ENCODE measurements at places on chromosomes 5 and 9. TPM values are rescaled to one million over a fixed set of nuclear protein-coding genes. Genes with fewer than 3 reads are reported as not detected.
A peak's percentile ranks its signal among the peaks of the same experiment; 100 is the strongest.

GRCh38 chr9:8552732-8553131, 753.2 kb upstream of the DMAC1 start:
- peak; percentile 16 for DNase-seq

- no peak for DNase-seq
These were observed 3.9 kb downstream of the FBXW5 start for GRCh38 chr9:136940526-136941230.

DNA sequence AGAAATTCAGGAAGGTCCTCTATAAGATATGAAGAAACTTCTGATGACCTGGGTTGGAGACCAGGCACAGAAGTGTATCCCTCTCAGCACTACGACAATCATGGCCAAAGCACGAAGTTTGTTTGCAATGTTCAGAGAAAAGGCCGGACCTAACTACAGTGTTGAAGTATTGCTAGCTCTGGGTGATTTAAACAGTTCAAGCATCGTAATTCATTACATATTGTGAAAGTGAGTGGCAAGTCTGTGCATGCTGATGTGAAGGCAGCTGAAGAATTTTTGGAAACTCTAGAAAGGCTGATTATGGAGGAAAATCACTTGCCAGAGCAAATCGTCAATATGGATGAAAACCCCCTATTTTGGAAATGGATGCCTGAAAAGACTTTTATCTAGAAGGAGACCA, 67.2 kb upstream of the PANK3 start:
- DNase-seq, result no peak

DNA sequence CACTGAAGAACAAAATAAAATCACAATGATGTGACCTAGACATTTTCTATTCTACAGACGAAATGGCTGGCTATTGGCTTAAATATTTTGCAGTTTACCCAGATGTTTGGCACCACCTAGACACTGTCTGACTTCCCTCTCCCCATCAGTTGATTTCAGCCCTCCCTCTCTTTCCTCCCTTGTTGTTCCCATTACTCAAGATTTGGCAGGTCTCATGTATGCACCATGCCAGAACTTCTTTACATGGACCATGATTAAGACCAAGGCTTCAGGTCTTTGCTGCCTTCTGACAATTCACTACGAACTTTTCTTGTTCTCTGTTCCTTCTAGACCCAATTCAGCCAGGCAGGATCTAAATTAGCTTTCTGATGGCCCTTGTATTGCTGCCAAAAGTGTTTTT, 66.6 kb upstream of the GDNF start:
- DNase-seq, result no peak

GRCh38 chr5:128300181-128300580, 216.6 kb downstream of the SLC12A2 start:
- no peak for DNase-seq

- DNase-seq, result no peak
These were observed 599.9 kb downstream of the CSNK1G3 start for GRCh38 chr5:124111886-124112285.

GRCh38 chr5:11922394-11922793, 18.1 kb upstream of the CTNND2 start:
- no peak for DNase-seq

- DNase-seq, result no peak
These were observed 42.6 kb downstream of the ARHGEF28 start for GRCh38 chr5:73668486-73669111.

- DNase-seq, result no peak
These were observed 170.7 kb upstream of the IRX1 start for GRCh38 chr5:3424946-3425345.

- DNase-seq, result no peak
These were observed 181.0 kb upstream of the OTULINL start for GRCh38 chr5:14400611-14401010.

DNA sequence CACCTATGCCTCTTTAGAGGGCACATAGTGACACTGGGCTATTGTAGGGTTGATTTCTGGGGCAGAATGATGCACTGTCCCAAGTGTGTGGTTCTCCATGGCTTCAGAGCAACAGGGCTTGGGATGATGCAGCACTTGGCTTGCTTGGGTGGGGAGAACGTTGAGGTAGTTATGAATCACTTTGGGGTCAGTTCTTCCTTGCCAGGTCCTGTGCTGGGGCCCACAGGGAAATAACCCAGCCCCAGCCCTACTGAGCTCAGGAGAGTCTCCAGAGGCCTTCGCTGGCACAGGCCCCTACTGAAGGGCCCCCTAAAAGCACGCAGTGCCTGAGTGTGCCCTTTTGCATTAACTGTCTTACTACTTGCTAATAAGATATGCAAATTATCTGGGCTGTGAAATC, 24.2 kb downstream of the JADE2 start:
- DNase-seq, result no peak

DNA sequence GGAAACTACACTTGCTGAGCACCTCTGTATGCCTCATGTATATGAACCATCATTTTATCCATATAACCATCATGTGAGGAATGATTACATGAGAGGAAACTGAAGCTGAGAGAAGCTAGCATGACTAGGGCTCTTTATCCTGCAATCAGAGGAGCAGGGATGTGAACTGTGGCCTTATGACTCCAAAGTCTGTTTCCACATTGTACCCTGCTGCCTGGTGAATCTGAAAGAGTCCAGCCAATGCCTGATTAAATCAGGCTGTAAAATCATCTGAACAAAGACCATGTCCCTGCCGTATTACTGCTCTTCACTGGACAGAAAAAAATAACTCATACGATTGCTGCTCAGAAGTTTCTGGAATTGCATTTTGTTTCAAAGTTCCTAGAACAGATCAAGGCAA, 67.0 kb downstream of the LPAR1 start:
- DNase-seq, result no peak

DNA sequence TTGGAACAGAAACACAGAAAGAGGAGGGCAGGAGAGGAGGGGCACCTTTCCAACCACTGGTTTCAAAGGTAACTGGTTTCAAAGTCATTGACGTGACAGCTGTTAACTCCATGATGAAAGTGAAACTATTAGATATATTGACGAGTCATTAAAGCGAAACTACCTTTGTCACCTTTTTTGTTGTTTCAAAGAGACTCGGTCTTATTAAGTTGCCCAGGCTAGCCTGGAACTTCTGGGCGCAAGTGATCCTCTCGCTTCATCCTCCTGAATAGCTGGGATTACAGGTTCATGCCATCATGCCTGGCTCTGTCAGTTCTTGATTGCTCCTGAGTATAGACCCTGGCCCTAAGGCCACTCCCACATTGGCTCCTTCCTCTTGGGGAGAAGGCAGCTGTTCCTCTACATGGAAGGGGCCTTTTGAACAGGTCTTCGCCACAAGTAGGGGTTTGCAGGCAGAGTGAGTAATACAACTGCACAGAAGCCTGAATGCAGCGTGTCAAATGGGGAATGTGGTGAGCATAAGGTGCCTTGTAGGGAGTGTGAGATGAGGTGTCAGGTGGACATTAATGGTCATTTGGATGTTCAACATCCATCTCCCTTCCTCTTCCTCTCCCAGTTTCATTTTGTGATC, 3.4 kb upstream of the F12 start:
- DNase-seq, result no peak

- no peak for DNase-seq
These were observed 95.8 kb upstream of the ANKRD55 start for GRCh38 chr5:56328753-56329560.

GRCh38 chr9:37862530-37862929, 41.4 kb downstream of the SLC25A51 start:
- no peak for DNase-seq

DNA sequence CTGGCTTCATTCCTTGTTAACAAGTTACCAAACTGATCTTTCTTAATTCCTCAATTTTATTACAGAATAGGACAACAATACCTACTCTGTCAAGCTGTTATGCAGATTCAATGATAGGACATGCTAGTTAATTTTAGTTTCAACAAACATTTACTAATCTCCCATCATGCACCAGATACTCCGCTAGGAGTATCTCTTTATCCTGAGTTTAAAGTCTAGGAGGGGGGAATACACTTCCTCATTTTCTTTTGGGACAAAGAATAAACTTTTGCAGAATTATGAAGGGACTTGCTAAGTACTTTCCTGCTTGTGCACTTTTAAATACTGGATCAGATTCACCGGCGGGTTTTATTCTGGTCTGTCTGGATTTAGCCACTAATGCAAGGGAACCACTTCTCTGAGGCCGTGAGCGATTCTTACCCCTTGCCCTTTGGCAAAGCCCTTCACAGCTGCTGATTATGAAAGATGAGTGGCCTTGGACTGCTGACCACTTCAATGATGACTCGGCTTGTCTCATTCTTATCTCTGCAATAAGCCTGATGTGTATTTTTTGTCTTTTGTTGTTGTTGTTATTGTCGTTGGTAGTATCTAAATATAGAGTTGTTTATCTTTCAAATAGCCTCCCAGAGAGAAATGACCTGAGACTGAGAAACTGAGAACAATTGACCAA, 73.9 kb downstream of the RMI1 start:
- DNase-seq, result no peak

DNA sequence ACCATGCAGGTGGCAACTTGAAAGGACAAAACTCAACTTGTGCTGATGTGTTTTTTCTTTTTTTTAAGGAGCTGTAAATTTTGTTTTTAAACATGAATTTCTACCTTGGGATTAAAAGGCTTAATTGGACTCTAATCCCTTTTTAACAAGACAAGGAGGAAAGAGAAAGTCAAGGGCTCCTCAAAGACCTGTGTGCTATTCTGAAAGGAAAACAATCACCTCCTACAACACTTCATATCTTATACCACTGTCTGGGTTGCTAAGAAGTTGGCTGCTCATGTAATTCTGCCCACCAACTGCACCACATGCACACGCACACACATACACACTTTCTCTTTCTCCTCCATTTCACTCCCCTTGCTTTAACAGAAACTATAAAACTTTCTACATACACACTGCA, 78.6 kb downstream of the SH3RF2 start:
- no peak for DNase-seq

GRCh38 chr5:150580917-150581316, 59.5 kb upstream of the SYNPO start:
- no peak for DNase-seq

GRCh38 chr9:27835286-27835685, 262.0 kb upstream of the C9orf72 start:
- no peak for DNase-seq

- no peak for DNase-seq
These were observed 126.1 kb upstream of the IFNE start for GRCh38 chr9:21608200-21608599.

DNA sequence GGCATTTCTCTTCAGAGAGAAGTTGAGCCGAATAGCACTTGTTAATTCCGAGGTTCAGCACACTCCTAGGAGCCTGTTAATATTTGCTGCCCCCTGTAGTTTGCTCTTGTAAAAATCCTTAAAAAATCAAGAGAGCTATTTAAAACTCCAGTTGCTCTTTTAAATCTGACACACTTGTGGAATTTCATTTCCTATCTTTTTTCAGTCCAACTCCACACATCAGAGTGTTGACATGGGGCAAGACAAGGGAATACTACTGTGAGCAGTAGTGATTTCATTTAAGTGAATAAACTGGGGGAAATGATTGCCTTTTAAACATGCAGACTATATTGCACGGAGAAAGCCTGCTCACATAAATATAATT, 1096.3 kb upstream of the DMAC1 start:
- DNase-seq, result peak; percentile 19

- DNase-seq, result no peak
These were observed 298.9 kb downstream of the ZSWIM6 start for GRCh38 chr5:61630908-61631307.

DNA sequence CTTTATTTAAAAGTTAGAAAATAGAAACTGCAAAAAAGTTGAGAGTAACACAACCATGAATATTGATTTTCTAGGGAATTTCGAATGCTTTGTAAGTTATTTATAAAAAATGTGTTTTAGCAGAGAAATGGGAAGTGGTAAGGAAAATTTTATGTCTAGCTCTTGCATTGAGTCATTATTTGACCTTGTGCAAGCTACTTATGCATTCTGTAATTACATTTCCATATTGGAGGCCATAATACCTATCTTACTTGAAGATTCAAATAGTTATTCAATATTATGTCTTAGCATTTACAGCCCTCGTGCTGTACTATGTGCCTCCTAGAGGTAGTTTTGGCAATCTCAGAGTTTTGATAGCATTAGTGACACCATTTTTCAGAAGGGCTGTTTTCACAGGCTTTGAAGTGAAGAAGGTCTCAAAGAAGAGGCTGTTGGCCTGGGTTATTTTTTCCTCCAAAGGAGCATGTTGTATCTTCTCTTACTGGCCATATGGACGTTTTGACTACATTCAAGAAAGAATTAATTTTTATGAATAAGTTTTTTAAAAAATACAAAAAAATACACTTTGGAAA, 7.4 kb upstream of the DAP start:
- no peak for DNase-seq

GRCh38 chr9:98323051-98323830, 67.8 kb upstream of the TBC1D2 start:
- no peak for DNase-seq

DNA sequence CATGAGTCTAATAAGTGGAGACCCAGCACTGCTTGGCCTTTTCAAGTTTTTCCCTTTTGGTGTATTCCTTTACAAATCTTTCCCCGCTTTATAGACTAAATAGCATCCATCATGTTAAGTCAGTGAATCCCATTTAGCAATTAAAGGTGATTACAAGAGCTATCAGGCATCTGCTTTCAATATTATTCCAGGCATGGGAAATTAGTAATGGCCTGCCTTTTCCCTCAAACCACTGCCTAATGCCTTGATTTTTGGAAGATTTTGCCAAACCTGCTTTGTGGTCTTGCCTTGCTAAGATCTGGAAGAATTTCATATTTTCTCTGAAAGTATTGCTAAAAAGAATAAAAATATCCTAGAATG, 102.8 kb upstream of the GNA14 start:
- no peak for DNase-seq

DNA sequence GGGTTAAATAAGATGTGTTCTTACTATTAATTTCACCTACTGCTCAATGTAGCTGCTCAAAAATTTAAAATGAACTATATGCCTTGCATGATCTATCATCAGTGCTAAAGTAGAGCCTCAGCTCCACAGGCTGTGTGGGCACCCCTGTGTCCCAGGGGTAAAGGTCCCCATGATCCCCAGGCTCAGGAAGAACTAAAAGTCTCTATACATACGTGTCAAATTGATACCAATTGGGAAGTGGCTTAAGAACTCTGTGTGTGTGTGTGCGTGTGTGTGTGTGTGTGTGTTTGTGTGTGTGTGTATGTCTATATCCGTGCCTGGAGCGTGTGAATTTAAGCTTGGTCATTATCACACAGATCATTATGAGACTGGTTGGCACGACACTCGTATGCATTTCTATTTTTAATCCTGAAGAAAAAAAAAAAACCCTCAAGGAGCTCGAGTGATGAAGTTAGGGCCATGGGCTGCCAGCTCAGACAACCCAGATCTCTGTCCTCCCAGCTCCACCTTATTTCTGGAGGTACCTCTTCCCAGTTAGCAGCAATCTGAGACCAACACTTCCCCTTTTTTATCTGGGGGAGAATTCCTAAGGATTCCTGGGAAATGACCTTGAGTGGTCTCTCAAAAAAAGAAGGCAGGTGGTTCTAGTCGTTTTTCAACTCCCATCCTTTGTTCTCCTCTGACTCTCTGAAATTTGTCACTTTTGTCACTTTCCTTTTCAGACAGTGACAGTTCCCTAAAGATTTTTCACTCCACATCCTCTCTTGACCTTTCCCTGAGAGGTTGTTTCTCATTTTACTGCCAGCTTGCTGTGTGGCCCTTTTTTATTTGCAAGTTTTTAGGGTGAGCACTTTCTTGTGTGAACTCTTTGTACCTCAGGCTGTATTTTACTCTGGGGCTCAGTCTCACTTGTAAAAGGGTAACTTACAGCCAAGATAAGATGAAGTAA, 45.7 kb upstream of the CTXN3 start:
- DNase-seq, result no peak

The BNC2 gene
- total RNA-seq, result 1.6 TPM

The FCN2 gene
- not detected for total RNA-seq

The NR5A1 gene
- total RNA-seq, result not detected

The CCL21 gene
- total RNA-seq, result not detected

The LAMC3 gene
- 2.4 TPM for total RNA-seq

The TTC39B gene
- total RNA-seq, result 4.9 TPM

The MYOZ3 gene
- 3.7 TPM for total RNA-seq

The ARID3C gene
- 0.82 TPM for total RNA-seq

The MAN1B1 gene
- total RNA-seq, result 42.0 TPM

All from frontal cortex (tissue), 4 donors.